ENCODE measurements at places on chromosomes 2 and 18.
A peak's percentile ranks its signal among the peaks of the same experiment; 100 is the strongest.

DNA sequence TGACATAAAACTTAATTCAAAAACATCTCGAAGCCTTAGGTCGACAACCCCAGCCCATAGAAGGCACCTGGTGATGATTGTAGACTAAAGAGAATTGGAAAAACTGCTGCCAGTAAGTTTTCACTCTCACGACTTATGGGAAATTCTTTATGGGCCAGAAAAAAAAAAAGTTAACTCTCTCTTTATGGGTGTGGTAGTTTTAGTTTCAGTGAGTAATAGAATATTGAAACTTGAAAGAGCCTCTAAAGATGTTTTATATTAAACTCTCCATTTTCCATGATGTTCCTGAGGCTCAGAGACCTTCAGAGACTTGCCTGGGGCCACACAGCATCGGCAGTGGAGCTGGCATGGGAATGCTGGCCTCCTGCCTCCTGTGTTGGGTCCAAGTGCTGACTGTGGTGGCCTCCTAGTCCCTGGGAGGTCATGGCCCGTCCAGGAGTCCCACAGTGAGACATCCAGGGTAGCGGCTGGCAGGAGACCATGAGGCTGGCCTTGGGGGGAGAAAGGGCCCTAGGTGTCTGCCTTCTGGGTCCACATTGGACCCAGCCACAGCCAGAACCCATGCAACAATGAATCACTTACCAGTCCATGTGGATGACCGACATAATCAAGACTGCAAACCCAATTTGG is 158.9 kb downstream of the SEPTIN10 start:
- no peak for DNase-seq

DNA sequence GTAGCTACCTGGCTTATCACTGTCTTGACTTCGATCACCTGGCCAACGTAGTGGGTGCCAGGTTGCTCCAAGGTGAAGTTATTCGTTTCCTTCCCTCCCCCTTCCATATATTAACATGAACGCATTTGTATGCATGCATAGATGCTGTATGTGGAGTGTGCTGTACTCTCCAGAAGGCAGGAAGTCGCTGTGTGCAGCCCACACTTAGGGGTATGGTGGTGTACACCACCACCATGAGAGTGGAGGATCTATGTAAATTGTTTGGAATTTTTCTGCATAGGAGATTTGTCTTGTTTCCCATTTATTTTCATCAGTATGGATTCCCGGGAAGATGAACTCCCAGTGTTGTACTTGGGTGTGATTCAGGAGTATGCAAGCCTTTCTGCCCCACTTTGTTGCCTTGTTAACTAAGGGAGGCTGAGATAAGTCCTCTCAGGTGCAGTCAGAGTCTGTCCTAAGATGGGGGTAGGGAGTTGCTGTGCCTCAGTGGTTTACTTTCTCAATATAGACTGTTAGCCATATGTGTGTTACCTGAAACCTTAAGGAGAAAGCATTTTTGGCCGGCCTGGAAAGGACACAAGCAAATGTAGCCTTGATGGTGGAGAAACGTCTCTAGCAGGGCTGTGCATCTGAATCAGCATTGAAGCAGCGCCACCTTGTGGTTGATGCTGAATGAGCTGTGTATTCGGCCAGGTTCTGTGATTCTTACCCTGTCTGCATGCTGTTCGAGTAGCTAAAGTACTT is 149.8 kb downstream of the TANC1 start:
- peak; percentile 64 for DNase-seq

- DNase-seq: no peak
These were observed 124.7 kb upstream of the CAPN13 start for GRCh38 chr2:30931841-30932407.

GRCh38 chr2:37318401-37318800 is 6.2 kb downstream of the PRKD3 start:
- no peak for DNase-seq

DNA sequence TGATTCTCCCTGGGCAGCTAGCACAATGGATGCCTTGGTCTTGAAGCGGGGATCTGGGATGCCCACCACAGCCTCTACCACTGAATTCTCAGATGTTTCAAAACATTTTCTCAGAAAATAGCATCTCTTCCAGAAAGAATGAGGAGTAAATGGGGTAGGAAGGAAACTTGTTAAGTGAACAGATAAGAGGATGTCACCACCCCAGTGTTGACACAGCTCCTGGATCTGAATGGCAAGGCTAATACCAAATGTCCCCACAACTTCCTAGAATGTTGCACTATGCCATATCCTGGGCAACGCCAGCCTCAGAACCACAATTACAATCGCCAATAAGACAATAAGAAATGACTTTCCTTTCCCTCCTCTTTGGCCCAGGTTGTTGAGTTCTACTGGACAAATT is 177.2 kb downstream of the BCL11A start:
- no peak for DNase-seq

GRCh38 chr18:39805218-39805617 is 2149.8 kb upstream of the PIK3C3 start:
- DNase-seq: no peak

DNA sequence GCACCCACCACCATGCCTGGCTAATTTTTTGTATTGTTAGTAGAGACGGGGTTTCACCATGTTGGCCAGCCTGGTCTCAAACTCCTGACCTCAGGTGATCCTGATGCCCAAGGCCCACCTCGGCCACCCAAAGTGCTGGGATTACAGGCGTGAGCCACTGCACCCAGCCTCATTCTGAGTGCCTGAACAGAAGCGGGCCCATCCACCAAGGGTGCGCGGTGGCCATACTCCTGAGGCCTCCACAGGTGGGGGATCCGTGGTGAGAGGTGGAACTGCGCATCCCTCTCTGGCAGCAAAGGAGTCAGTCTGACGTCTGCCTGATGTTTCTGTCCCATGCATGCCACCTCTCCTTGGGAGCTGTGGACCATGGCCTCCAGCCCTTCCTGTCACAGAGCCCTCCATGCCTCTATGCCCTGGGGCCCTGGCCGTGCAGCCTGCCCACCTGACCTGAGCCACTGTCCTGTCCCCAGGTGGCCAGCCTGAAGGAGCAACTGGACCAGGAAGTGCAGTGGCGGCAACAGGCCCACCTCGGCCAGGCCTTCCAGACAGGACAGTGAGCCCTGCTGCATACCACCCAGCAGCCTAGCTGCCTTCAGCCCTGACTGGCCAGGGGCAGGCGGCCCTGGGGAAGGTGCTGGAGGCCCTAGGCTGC is 7.6 kb upstream of the SNED1 start:
- no peak for DNase-seq

DNA sequence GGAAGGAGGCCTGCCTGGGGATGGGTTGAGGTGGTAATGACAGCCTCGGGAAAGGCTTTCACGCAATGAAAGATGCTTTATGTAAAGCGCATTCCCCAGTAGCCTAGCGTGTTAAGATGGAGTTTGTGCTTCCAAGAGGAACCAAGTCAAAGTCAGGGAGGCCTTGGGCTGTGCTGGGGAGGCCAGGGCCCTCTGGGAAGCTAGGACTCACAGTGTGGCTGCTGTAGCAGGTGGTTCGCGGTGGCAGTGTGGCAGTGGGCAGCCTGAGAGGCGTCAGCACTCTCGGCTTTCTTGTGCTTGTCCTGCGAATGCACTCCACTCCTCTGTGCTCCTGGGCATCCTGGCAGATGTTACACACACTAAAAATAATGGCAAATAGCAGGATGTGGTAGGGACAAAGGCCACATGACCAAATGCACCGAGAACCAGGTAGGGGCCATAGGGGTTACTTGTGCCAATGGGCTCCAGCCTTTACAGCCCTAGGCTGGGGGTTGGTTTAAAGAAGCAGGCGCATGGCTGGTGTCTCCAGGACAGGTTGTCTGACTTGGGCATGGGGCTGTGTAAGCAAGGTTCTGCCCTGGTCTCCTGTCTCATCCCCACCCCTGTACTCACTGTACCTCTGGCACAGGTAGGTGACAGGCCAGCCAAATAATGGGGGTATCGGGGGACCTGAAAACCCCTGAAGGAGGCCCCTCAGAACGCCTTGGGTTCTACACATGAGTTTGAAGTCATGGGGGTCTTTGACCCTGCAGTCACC is 154.4 kb upstream of the TWIST2 start:
- no peak for DNase-seq

GRCh38 chr2:58803192-58803591 is 562.1 kb upstream of the FANCL start:
- no peak for DNase-seq

GRCh38 chr2:227406177-227407031 is 18.7 kb upstream of the SCYGR1 start:
- no peak for DNase-seq

- DNase-seq: no peak
These were observed 95.2 kb upstream of the BOD1L2 start for GRCh38 chr18:57051657-57052044.

GRCh38 chr2:128308284-128308731 is 10.4 kb downstream of the HS6ST1 start:
- DNase-seq: no peak

GRCh38 chr2:63827749-63828148 is 13.9 kb upstream of the UGP2 start:
- no peak for DNase-seq

DNA sequence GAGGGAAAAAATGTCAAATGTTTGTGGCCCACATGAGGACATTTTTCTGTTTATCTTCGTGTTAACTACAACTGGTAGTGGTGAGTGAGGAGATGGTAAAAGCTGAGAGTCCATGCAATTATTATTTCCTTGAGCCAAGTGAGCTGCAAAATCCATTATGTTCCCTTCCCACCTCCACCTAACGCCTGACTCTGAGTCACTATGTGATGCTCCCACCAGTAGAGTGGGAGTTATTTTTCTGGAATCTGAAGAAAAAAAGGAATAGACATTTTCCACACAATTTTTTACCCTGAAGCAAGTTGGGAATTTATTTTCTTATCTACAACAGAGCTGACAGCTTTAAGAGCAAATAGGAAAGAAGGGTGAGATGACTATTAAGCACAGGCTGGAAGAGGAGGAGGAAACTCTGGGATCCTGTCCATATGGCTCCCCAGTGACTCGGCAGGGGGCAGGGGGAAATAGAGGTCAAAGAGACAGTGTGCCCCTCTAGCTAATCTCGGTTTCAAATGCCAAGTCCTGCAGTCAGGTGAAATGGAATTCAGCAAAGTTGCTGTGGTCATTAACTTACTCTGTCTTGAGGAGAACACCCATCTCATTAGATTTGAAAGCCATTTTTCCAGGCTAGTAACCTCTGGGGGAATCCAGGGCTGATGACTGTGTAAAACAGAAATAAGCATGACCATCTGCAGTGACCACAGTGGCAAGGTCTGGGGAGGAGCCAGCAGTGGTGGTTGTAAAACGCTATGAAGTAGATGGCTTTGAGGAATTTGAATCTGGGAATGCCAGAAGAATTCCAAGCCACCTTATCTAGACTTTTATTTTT is 463.9 kb downstream of the STK39 start:
- no peak for DNase-seq

DNA sequence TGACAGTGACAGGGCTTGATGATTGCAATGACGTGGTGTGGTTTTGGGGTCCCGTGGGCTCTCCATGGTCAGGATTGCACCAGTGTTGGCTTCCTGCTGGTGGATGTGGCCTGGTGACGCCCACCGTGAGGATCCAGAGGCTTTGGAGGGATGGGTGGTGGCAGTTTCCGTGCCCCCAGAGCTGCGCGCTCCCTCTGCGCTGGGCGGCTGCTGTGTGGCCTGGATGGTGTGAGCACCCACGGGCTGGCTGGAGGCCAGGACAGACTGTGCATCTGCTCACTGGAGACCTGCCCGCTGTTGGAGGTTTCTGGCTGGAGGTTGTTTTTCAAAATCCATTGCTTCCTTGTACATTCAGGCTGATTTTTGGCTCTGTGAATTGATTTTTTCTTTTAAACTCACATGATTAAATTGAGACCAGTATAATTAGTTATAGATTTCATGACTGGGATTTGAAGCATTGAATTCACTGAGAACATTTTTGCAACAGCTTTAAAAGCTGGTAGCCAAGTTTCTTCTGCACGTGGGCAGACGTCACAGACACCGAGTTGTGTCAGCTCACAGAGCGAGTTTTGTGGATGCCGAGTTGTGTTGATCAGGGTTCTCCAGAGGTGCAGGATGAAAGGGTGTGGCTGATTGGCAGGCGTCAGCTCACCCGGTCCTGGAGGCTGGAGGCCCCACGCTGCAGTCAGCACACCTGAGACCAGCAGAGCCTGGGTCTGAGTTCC is 72.7 kb downstream of the KCNG2 start:
- no peak for DNase-seq

GRCh38 chr2:85413592-85414420 is 3.6 kb upstream of the CAPG start:
- DNase-seq: peak; percentile 29

DNA sequence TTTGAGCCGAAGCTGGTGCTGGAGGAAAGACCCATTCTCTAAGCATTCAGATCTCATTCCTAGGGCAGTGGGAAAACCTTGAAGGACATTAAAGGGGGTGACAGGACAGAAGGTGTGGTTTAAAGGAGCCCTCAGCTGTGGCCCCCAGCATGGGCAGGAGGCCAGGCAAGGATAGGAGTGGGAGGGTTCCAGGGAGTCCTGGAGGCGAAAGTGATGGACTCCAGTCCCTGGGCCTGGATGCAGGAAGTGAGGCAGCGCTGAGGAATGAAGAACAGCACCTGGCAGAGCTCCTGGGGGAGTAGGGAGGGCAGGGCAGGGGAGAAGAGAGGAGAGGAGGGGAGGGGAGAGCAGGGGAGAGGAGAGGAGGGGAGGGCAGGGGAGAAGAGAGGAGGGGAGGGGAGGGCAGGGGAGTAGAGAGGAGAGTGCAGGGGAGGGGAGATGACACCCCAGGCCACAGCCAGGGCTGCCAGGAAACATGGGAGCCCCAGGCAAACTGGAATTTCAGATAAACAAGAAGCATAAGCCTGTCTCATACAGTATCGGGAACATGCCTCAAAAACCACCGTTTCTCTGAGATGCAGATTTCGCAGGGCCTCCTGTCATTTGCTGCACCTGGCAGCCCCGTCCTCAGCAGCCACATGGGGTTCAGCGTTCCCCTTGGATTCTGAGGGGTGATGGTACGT is 5.7 kb downstream of the RAMP1 start:
- DNase-seq: no peak

DNA sequence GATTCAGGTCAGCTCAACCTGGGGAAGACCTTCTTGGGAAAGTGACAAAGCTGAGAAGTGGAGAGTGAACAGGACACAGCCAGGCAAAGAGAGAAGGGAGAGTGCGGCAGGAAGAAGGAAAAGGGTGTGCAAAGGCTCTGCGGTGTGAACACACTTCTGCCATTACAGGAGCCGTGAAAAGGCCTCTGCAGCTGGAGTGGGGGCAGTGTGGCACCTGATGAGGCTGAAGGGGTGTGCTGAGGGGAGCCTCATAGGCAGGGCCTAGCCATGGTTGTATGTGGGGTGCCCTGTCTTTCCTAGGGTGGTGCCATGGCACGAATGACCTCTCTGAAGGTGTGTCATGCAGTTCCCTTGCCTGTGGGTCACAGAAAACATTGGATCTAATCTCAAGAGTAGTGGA is 347.6 kb downstream of the CYRIA start:
- no peak for DNase-seq
